ENCODE measurements at places on chromosomes 12 and 14.

DNA sequence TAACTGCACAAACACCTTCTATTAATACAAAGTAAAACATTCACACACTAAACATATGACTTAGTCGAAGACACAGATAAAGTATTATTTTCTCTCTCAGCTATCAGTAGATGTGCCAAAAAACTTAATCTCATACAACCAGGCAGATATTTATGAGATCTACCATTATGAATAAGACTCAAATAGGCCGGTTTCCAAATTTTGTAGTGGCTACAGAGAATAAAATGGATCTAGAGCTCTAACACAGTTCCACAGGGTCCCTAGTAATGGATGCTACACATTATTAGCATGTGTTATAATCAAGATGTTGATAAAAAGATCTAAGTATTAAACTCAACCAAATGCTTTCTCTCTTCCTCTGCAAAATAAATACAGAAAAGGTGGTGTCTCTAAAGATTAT lies 10.4 kb downstream of the SAV1 start:
- DNase-seq: no peak

DNA sequence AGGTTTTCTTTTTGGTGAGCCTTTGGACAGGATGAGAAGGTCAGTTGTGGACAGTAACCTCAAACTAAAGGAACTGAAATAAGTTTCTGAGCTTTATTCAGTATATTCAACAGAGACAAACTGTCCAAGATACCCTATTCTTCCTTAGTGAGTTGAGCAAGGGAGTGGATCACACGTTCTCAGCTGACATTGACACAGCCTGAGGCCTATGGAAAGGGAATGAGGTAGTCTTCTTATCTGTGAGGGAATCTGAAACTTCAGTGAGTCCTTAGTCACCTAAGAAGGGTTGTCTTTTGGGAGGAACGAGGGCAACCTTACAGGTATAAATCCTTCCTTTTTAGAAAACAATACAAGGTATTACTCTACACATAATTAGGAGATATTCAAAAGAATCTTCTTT lies 5.0 kb upstream of the NUBPL start:
- no peak for DNase-seq

- no peak for DNase-seq
Observed at GRCh38 chr12:26266881-26267280, 71.5 kb downstream of the SSPN start.

DNA sequence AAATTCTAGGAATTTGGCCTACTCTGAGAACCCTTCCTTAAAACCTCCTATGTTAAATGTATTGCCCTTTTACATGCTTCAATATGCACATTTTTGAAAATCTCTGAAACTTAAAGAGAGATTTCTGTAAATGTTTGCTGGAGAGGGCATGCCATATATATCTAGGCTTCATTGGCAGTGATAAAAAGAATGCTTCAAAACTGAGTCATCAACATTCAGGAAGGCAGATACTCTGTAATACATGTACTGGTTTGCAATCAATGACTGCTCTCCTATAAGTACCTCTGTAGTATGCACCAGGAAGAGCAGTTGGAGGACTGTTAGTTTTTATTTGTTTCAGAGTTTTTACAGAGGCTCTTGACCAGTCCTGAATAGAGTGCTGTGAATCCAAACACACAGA lies 739.9 kb downstream of the SLC16A7 start:
- DNase-seq: no peak

- no peak for DNase-seq
Observed at GRCh38 chr14:81103443-81103842, 117.3 kb downstream of the GTF2A1 start.

GRCh38 chr14:73755434-73756014 lies 41.3 kb upstream of the PNMA1 start:
- DNase-seq: no peak

- DNase-seq: peak; percentile 61
Observed at GRCh38 chr14:101961011-101961721, 3.2 kb upstream of the DYNC1H1 start.

GRCh38 chr12:33047666-33048065 lies 151.1 kb upstream of the PKP2 start:
- DNase-seq: no peak

DNA sequence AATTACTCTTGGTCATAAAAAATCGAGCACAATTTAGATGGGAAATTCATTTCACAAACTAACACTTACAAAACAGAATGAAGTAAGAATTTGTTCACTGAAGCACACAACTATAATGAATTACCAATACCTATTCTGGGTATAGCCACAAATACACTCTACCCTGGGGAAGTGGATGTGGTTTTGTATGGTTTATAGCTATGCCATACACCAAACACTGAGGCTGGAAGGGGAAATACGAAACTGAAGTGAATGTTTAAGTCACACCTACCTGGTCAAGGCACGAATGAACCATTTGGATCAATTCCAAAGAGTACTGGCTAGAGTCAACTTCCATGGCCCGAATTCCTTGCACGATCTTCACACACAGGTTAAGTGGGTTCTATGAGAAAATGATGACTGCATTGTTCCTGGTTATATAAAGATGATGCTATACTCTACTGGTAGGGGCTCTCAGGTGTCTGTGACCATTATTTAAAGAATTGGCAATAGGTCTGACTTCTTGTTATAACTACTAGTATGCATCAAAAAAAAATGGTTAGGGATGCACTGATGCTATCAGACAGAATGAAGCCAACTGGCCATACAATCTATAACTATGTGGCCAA lies 12.8 kb downstream of the NEK9 start:
- DNase-seq: no peak

GRCh38 chr12:4331221-4331620 lies 10.2 kb downstream of the TIGAR start:
- no peak for DNase-seq

DNA sequence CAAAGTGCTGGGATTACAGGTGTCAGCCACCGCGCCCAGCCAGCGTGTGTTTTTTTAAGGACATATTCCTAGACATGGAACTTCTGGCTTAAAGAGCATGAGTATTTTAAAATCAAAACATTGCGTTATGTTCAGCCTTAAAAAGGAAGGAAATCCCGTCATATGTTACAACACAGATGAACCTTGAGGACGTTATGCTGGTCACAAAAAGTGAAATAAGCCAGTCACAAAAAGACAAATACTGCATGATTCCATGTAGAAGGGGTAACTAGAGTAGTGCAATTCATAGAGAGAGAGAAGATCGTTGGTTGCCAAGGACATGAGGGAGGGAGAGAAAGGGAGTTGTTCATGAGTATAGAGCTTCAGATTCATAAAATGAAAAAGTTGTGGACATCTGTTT lies 53.9 kb downstream of the ACACB start:
- DNase-seq: no peak

GRCh38 chr14:75993567-75994041 lies 8.0 kb downstream of the IFT43 start:
- no peak for DNase-seq

DNA sequence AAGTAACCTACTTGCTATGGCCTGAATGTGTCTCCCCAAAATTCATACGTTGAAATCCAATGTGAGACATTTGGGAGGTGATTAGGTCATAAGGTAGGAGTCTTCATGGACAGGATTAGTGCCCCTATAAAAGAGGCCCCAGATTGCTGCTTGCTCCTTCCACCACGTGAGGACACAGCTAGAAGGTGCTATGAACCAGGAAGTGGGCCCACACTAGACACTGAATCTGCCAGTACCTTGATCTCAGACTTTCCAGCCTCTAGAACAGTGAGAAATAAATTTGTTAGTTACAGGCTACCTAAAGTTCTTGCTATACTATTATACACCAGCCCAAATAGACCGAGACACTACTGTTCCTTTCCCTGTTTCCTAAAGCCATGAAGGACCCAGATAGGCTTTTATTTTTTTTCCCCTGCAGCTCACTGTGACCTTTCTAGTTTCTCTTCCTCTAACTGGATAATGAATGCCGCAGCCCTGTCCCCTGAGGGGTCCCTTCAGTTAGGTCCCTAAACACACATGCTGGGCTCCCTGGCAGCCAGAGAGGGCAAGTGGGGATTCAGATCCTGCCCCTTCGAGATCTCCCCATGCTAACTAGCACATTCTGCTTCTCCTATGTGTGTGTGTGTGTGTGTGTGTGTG lies 19.3 kb downstream of the SLC25A3 start:
- no peak for DNase-seq
